ENCODE measurements at places on chromosomes 7 and 10.

- DNase-seq, result no peak
These were observed 22.3 kb downstream of the PALD1 start for GRCh38 chr10:70500812-70501301.

DNA sequence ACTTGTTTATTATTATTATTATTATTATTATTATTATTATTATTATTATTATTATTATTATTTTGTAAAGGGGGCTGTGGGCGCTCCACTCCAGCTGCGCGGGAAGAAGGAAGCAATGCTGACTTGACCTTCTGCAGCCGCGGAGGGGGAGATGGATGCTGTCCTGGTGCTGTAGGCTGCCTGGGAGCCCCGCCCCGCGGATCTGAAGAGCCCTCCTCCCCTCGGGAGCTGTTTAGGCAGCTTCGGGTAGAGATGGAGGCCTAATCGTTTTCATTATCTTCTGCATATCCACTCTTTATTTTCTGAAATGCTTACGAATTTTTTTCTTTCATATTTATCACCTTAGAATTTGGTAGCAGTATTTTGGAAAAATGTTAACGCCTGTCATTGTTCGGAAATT is 101.2 kb upstream of the KLF6 start:
- DNase-seq, result no peak

- DNase-seq, result no peak
These were observed 129.5 kb downstream of the OAT start for GRCh38 chr10:124288928-124289850.

DNA sequence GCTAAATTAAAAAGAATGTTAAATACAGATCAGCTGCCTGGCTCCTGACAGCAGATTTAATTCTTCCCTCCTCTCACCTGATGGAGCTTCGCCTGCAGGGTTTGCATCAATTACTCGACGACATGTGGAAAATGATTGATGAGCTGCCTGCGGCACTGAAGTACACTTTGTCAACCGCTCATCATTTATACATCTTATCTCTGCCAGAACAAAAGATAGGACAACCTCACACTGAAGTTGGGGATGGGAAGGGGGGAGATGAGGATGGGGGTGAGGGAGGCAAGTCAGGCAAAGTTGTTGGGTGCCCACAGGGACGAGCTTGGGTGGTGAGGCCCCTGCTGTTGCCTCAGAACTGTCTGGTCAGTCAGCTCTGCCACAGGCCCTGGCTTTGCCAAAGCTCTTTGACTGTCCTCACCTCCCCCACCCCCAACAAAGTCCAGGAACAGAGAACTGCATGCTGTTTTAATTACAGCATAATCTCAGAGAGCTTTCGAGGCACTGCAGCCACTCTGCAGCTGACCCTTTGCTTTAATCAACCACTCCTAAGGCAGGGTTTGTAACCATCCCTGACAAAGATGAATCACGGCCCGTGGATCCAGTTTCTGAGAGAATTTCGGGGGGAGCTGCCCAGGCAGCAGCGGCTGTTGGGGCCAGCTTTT is 702.3 kb downstream of the LRMDA start:
- no peak for DNase-seq

- DNase-seq, result no peak
These were observed 16.7 kb upstream of the AZGP1 start for GRCh38 chr7:99992330-99993038.

Data from stimulated activated CD8-positive, alpha-beta memory T cell treated with anti-CD3 and anti-CD28 coated beads, Interleukin-4, amount 100 ng/mL, for 1 hour (primary cell).